ENCODE measurements at places on chromosomes 7 and 10.

DNA sequence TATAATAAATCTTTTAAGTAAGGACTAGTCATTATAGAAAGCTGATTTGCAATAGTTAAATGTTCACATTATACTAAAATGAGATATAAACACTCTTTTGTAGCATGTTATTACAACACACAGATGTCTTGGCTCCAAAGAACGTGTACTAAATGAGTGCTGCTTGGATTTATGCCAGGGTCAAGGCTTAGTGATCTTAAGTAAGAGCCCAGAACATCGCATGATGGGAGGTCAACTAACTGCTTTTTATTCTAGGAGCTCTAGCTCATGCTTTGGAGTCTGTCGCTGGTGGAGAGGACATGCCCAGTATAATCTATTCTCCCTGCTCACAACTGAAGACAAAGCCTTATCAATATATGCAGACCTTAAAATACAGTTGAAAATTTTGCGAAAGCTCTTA is 315.1 kb downstream of the BBS9 start:
- DNase-seq: no peak

- no peak for DNase-seq
These were observed 114.9 kb downstream of the STRA8 start for GRCh38 chr7:135348493-135348892.

- peak; percentile 90 for DNase-seq
These were observed 1.9 kb downstream of the TTYH3 start for GRCh38 chr7:2633538-2634266.

DNA sequence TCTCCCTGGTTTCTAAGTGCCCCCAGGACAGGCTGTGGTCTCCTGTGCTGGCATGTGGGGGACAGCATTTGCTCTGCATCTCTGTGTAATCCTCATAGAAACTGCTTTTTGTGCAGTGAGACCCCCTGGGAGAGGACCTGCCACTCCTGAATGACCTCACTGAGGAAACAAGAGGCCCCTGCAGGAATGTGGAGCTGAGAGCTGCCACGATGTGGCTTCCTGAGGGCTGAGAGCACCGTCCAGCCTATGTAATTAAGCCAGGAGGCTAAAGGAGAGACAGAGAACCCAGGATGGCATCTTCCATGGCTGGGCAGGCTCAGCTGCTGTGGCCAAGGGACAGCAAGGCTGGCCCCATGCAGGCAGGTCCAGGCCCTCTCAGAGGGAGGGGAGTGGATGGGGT is 32.3 kb upstream of the ADGRA1 start:
- DNase-seq: no peak

DNA sequence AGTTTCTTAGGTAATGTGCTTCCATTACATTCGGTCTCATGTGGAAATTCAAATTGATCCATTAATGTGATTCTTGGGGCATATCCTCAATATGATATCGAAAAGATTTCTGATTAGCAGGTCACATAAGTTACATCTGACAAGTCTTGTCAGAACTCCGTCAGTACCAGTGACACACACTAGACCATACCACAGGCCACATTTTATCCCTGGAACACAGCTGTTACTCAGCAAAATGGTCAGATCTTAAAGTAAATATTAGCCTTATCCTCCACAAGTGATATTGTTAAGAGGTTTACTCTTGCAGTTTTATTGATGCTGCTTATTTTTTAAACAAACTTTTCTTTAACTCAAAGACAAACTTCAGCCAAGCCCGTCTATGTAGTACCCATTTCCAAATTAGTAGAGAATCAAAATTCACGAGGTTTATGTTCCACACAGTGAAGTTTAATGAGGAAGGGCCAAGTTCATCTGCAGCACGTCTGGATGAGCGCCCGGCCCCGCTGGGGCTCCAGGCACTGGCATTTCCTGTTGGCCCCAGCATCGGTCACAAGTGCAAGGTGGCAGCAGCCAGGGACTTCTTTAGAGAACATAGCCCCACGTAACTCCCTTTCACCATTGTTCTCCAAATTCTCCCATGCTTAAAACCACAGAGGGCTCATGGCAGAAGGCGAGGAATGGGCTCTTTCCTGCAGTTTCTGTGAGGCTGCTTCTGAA is 132.2 kb downstream of the VIPR2 start:
- DNase-seq: peak; percentile 30

DNA sequence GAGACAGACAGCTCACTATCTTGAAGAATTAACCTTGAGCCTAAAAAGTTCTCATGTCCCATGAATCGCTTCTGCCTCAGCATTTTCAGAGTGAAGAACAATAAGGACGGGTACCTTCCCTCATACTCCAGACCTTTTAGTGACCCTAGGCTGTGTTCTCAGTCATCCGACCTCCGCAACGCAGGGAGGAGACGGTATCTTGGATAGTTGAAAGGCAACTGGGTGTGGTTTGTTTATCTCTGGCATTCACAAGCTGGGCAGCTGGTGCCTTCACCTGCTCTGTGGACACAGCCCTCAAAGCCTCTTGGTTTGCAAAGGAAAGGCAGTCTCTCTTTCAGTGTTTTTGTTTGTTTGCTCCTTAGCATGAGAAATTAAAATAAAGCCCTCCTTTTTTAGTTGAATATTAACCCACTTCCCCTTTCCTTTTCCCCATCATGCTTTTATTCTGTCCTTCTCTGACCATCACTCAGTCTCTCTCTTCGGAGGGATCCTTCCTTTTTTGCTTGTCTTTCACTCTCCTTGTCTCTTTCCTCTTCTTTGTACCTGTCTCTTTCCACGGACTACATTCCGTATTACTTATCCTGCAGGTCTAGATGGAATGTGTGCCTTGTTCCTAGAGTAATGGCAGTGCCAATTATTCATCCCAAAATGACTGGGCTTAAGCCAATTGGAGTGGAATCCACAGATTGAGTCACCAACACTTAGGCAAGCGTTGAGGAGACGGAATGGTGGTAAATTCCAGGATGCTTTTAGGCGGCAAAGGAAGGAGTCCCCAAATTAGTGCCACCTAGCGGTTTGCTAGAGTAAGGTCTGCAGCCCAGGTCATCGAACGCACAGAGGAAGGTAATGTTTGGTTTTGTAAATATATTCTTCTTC is 45.8 kb downstream of the PRR15 start:
- DNase-seq: peak; percentile 10

GRCh38 chr10:65301181-65301580 is 1624.7 kb upstream of the LRRTM3 start:
- DNase-seq: no peak

- no peak for DNase-seq
These were observed 123.3 kb downstream of the PAXIP1 start for GRCh38 chr7:154879629-154880028.

GRCh38 chr7:105924945-105925344 is 38.1 kb upstream of the CDHR3 start:
- DNase-seq: no peak

- DNase-seq: no peak
These were observed 182.8 kb downstream of the ZWINT start for GRCh38 chr10:56178210-56178609.

DNA sequence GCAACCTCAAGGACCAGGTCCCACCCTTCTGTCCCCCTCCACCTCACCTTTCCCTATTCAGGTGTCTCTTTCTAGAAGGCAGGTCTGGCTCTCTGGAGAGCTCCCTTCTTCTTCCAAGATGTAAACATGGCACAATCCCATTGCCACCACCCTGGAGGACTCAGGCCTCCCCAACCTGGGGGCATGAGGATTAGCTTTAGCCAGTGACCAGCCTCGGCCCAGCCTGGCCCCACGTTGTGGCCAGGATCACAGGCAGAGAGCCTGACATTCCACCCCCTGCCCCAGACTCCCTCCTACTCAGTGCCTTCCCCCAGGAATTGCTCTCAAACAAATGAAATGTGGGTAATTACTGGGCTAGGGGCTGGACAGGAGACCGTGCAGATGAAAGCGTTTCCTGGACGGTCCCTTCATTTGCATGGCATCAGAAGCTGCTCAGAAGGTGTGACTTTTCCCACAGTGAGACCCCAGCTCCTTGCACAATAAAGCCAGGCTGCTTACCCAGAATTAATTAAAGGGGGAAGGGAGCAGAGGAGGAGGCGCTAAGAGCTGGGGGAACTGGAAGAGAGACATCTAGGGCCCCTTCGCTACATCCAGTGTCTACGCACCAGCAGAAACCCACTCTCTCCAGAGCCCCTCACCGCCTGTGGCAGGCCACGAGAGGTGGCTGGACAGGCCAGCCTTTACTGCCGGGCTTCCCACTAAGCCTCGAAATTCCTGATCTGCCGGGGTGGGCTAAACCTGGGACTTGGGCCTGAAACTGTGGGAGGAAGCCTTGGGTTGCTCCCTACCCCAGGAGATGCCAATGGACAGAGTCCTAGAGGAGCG is 7.7 kb downstream of the FGF8 start:
- DNase-seq: no peak

GRCh38 chr10:122296363-122297120 is 25.4 kb downstream of the BTBD16 start:
- DNase-seq: no peak

- no peak for DNase-seq
These were observed 18.5 kb downstream of the DIP2C start for GRCh38 chr10:670990-671389.

DNA sequence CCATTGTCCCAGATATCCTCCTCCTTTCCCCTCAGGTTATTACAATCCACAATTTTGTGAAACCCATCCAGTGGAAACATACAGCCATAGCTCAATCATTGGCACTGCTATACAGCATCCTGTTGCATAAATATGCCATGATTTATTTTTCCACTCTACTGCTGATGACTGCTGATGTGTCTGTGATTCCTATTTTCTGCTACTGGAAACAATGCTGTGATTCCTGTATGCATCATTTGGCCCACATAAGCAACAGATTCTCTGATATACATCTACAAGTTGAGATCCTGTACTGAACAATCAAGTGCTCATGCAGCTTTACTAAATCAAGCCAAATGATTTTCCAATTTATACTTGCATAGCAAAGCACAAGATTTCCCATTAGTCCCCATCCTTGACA is 39.6 kb downstream of the CUL2 start:
- no peak for DNase-seq

- DNase-seq: no peak
These were observed 3.3 kb downstream of the MASTL start for GRCh38 chr10:27158421-27158820.

GRCh38 chr7:26054386-26054785 is 97.6 kb upstream of the NFE2L3 start:
- DNase-seq: no peak

DNA sequence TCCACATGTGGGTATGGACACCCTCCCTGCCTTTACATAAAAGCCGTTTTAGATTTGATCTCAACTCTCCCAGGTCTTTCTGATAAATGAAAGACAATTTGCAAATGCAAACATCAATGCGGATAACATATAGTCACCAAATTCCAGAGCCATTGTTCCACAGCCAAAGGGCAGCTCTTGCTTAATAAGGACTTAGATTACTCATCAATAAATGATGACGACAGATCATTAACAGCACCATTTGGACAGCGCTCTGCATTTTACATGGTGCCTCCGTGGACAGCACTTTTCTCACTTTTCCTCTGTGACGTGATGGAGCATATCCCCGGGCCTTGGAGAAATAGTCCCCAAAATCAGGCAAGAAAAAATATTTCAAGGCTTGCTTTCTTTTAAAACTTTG is 370.3 kb upstream of the CELF2 start:
- DNase-seq: no peak

DNA sequence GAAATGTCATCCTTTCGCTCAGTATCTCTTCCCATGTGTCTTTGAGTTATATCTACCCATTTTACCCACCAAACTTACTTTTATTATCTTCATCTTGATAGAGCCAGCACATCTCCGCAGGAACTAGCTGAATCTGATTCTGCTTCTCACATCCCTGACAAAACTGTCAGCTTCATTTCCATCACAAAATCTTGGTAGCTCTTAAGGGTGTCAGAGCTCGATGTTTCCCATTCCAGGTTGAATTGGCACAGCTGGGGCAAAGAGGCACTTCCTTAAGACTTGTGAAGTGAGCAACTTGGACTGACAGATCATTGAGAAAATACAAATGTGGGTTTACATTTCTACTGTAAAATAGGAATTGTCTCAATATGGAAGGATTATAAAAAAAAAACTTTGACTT is 434.5 kb downstream of the SUGCT start:
- no peak for DNase-seq

GRCh38 chr7:123797673-123798531 is 47.1 kb upstream of the HYAL4 start:
- peak; percentile 51 for DNase-seq

- DNase-seq: no peak
These were observed 11.5 kb downstream of the PILRA start for GRCh38 chr7:100384628-100385294.

DNA sequence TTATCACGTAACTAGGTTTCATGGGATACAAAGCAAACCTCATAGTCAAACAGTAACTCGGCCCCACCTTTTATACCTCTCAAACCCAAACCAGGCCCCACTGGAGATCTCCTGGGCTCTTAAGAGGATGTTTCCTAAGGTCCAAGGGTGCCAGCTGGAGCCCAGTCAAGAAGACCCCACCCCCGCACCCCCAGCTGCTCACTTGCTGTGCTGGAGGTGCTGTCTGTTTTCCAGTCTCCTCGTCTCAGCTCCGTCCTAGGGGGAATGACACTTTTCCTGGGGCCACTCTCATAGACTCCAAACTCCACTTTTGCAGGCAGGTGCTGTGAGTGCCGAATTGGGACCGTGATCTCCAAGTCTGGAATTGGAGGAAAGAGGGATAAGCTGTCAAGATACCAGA is 22.7 kb upstream of the TM9SF3 start:
- DNase-seq: no peak

- no peak for DNase-seq
These were observed 19.0 kb upstream of the PFKP start for GRCh38 chr10:3048119-3049019.

DNA sequence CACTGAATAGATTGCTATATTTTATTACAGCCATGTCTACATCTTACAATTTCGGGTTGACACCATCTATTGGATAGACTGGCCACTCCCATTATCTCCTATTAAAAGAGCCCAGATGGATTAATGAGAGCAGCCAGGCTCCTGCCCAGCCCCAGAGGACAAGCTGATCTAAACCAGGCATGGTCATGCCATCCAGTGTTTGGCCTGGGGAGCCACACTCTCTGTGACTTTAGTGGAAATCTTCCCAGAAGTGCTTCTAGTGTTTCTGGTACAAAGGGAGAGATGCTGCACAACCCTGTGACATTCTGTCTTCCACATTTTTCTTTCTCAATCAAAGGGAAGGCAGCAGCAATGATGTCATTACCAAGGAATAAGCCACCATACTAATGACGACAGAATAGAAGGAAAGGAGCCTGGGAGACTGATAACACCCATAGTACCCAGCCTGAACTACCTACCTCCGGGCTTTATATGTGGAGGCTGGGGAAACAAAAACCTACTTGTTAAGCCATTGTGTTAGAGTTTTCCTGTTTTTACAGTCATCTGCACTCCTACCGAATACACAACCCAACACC is 5.0 kb downstream of the NEBL start:
- DNase-seq: no peak

All from HTR-8/SVneo (cell line).